ENCODE measurements at places on chromosomes 5 and 9.

DNA sequence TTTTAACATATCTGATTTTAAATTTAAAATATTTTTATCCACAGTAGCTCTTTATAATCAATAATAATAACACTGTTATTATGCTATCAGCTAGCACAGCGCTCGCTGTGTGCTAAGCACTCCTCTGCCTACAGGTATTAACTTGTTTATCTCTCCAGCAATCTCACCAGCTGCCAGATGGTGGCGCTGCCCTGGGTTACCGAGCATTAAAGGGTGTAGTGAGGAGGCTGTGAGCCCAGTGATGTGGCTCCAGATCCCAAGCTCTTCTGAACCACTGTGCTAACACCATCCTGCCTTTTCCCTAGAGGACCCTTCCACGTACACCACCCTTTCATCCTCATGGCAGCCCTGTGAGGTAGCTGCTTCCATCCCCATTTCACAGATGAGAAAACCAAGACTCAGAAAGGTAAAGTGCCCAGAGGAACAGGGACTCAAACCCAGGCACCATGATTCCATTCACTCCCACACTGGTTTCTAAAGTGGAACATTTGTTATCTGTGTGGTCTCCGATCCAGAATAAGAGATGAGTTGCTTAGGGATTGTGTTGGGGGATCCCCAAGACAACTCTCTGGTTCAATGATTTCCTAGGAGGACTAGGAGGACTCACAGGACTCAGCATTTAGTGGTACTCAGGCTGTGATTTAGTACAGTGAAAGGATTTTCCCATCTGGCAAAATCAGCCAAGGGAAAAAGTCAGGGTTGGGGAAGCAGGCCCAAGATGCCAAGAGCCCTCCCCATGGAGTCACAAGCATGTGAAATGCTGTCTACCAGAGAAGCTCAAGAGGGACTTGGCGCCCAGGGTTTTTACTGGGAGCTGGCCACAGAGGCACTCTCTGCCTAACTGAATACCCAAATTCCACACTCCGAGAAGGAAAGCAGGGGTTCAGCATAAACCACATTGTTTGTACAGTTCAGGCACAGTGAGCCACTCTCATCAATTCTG, 7.0 kb downstream of the IGFBPL1 start:
- DNase-seq: no peak

GRCh38 chr5:109413458-109413857, 3.7 kb upstream of the PJA2 start:
- DNase-seq: peak; percentile 76

- no peak for DNase-seq
Observed at GRCh38 chr9:88922091-88922490, 69.2 kb upstream of the S1PR3 start.

- no peak for DNase-seq
Observed at GRCh38 chr5:153756540-153756939, 266.1 kb downstream of the GRIA1 start.

GRCh38 chr9:127132921-127133647, 10.6 kb upstream of the ANGPTL2 start:
- DNase-seq: peak; percentile 71

- no peak for DNase-seq
Observed at GRCh38 chr9:128092199-128092977, 24.4 kb downstream of the SLC25A25 start.

DNA sequence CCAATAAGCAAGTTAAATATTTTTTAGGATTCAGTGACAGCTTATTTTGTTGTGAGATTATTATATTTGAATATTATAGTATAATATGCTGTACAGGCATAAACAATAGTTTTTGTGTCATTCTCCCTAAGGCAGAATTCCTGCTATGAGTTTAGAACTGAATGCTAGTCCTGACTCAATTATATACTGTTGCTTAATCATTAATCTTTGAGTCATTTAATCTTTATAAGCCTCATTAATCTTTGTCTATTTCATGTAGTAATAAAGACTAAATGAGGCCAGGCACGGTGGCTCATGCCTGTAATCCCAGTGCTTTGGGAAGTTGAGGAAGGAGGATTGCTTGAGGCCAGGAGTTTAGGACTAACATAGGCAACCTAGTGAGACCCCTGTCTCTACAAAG, 3.6 kb upstream of the DCP2 start:
- DNase-seq: no peak

GRCh38 chr5:32754284-32754683, 43.2 kb downstream of the NPR3 start:
- DNase-seq: no peak

GRCh38 chr5:178163772-178164735, 10.4 kb upstream of the NHP2 start:
- peak; percentile 82 for DNase-seq

DNA sequence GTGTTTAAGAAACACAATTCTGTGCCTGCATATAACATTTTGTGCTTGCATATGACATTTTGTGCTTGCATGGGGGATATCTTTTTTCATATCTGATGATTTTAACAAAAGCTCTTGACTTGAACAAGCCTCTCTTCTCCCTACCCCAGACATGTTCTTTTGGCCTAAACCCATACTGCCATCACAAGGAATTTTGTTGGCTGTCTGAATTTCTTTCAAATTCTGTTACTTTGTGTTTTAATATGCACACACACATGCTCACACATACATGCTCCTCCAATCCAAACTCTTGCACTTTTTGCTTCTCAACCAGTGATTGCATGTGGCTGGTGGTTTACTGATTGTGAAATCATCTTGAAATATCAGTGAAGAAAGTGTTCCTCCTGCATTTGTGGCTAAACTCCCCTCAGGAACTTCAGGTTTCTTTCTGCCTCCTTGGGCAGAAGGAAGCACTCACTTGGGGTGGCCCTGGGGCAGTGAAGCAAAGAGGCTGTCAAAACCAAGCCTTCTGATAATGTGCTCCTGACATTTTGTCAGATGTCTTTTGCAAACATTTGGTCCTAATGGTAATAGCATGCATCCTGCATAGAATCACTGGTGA, 377.2 kb upstream of the KLF4 start:
- peak; percentile 4 for DNase-seq

DNA sequence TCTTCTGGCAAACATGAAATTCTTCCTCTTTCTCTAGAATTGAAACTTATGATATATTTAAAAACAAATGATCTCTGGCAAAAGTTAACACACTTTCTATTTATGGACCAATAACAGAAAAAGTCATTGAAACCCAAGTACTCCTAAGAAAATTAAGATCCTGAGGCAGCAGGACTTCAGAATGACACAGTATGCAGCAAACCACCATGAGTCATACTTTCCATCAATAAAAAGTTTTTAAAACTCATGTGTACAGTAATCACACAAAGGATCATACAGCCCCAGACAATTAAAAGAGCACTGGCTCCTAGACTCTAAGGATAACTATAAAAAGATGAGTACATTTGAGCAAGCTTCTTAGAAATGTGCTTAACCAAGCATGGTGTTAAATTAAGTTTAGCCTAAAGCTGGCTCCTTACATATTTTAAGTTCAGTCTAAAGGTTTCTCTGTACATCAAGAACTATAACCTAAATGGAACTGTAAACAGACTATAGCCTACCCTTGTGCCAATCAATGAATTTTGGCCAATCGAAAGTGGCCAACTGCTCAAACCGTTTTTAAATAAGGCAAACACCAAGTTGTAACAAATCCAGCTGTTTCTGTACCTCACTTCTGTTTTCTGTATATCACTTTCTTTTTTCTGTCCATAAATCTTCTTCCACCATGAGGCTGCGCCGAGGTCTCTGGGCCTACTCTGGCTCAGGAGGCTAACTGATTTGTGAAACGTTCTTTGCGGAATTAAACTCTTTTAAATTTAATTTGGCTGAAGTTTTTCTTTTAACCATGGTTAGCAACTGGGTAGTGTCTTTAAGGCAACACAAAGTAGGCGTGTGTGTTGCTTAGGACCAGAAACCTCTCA, 232.1 kb upstream of the PIK3R1 start:
- peak; percentile 61 for DNase-seq

DNA sequence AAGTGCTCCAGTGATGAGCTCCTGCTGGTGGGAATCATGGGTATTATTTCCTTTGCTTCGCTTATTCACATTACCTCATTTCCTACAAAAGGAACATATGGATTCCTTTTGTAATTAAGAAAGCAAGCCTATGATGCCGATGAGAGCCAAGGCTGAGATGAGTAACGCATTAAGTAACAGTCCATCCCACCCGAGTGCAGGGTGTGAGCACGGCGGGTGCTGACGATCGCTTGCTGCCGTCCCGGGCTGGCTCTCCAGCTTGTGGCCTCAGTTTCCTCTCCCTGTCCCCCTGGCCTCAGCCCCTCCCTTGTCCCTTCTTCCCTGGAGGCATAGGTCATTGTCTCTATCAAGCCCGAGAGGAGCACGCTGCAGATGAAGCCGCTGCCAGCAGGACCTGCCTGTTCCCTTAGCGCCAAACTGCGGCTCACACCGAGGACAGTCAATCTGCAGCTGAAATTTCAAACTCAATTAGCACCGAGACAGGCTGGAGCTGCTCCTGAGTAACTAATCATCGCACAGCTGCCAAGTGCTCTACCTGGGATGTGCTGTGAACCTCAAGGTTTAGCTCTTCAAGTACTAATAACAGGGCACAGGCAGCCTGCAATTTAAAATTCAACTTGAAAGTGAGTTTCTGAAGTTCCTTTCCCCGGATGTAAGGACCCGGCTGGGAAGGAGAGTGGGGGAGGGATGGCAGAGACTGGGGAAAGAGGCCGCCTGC, 115.2 kb upstream of the RAPGEF1 start:
- no peak for DNase-seq

- DNase-seq: no peak
Observed at GRCh38 chr5:35282810-35283209, 52.5 kb upstream of the PRLR start.

DNA sequence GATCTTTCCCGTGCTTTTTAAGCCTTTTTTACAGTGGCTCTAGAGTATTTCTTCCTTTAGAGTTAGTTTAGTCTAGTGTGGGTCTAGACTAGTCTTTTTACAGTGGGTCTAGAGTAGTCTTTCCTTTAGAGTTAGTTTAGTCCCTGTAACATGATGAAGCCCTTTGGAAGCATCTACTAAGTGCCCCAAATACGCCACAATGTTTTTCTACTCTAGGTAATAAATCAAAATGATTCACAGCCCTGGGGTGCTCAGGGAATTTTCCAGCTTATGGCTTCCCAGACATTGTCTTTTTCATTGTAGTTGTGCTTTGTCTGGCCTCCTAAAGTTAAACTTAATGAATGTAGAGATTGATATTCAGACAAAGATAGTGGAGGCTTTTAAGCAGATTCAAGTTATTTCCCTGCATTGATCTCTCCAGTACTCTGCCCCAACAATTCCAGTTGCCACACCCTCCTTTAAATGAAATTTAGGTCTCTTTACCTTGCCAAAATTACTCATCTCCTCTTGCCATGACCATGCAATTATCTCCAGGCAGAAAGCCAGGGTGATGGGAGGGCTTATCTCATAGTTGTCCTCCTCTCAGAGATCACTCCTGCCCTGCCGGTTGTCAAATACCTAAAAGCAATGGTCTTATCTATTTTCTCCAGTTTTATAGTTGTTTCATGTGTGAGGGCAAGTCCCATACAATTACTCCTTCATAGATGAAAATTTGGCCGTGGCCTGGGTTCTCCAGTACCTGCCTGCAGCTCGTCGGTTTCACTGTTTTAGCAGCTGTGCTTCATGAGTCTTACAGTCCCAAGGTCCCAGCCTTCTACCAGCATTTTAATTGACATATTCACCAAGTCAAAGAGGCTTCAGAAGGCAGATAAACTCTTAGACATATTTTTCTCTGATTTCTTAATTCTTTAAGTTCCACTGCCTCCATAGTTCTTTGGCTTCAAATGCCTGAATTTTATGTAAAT, 794.0 kb upstream of the COX7C start:
- no peak for DNase-seq

DNA sequence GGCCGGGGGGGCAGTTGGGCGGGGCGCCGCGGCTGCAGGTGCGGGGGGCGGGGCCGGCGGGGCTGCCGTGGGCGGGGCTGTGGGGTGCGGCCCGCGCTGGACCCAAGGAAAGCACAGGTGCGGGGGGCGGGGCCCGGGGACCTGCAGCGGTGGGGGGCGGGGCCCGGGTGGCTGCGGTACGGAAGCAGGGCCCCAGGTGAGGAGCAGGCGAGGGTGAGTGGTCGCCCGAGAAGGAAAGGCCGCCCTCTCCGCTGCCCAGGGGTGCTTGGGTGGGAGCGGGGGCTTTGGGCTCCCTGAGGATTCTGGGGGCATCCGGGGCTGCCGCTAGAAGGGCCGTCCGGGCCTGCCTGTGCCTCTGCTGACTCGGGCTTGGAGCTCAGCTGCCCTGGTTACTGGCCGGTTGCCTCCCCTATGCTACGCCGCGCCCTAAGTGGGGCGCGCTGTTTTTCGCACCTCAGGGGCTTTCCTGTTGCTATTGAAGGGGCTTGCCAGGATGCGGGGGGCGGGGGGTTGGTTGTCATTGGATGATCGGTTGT, 767 bp downstream of the RALGPS1 start:
- no peak for DNase-seq

DNA sequence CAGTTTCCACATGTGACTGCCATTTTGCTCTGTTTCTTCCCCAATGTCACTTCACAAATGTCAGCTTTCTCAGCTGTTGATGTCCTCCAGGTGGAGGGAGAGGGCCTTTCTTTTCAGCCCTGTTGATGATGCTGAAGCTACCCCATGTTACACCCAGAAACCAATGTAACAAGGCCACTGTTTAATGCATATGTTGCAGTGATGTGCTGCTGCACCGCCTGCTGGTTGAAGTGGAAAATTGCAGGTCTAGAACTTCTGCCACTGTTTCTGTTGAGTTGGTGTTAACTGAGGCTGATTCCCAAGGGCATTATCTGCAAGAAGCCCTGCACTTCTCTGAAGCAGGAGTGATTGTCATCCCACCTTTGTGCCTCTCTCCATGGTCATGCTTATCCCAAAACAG, 428.4 kb downstream of the KDM4C start:
- DNase-seq: no peak

DNA sequence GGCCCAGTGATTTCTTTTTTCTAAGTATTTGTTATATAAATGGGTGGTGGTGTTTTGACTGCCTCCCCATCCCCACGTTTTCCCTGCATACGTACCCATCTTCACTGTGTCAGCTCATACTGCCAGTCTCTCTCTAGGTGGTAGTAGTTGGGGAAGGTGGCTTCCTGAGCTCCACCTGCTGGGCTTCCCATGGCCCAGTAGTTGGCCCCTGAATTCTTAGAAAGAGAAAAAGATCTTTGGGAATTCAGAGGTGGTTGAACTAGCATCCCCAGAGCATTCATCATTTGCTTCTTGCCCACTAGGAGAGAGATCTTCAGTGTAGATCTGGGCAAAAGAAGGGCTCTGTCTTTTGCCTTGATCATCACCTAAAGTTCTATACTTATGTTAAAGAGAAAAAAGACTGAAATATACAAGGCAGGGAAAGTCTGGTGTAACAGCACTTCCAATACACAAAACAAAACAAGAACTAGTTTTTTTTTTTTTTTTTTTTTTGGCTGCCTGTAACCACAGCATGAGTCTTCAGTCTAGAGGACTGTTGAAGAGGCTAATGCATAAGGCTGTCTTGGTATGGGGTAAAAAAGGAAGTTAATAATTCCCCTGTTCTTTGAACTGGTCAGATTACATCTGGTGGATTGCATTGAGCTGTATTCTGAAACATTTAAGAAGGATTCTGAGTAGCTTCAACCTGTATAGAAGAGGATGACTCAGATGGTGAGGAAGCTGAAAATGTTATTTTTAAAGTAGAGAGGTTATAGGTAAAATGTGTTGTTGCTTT, 128.7 kb downstream of the ATG10 start:
- DNase-seq: no peak

- DNase-seq: no peak
Observed at GRCh38 chr9:21692390-21692789, 110.0 kb upstream of the MTAP start.

Measured in myocyte (in vitro differentiated cells).